Frontal cortex (tissue), 4 donors: ENCODE measurements at places on chromosomes 7 and 10. TPM values are rescaled to one million over a fixed set of nuclear protein-coding genes. Genes with fewer than 3 reads are reported as not detected.

The TMEM140 gene
- 0.41 TPM for total RNA-seq

The C10orf67 gene
- 0.41 TPM for total RNA-seq

The MBL2 gene
- not detected for total RNA-seq

The DIP2C gene
- total RNA-seq = 41.6 TPM

The MSMB gene
- total RNA-seq = not detected

The ARHGAP22 gene
- 1.6 TPM for total RNA-seq
